ENCODE measurements at places on chromosomes 4 and X.

GRCh38 chr4:151541389-151542071, 132.6 kb downstream of the FHIP1A start:
- no peak for ATAC-seq

- no peak for ATAC-seq
Measured at GRCh38 chr4:135185256-135185655, 983.7 kb upstream of the PABPC4L start.

- ATAC-seq, result no peak
Measured at GRCh38 chrX:155262970-155263754, 1.1 kb downstream of the RAB39B start.

DNA sequence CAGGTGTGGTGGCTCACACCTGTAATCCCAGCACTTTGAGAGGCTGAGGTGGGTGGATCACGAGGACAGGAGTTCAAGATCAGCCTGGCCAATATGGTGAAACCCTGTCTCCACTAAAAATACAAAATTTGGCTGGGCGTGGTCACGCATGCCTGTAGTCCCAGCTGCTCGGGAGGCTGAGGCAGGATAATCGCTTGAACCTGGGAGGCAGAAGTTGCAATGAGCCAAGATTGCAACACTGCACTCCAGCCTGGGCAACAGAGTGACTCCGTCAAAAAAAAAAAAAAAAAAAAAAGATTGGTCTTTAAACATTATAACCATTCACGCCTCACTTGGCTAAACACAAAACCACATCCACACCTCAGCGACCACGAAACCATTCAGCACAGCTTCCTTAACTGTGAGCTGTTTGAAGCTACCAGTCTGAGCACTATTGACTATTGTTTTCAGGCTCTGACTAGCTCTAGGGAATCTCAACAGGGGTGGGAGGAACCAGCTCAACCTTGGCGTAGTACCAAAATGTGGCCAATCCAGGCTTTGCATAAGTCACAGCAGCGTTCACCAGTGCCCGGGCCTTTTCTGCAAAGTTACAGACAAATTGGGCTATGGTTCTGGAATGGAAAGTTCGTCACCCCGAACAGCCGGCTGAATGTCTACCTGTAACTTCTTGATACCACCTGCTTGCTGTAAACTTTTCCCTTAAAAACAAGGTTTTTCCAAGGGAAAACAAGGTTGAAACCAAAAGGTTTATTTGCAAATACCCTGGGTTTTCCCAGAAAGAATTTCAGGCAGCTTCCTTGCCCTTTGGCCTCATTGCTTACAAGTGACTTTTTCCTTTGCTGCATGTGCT, 73.6 kb upstream of the DHX15 start:
- ATAC-seq, result no peak

GRCh38 chr4:105306158-105306781, 159.6 kb downstream of the TET2 start:
- no peak for ATAC-seq

DNA sequence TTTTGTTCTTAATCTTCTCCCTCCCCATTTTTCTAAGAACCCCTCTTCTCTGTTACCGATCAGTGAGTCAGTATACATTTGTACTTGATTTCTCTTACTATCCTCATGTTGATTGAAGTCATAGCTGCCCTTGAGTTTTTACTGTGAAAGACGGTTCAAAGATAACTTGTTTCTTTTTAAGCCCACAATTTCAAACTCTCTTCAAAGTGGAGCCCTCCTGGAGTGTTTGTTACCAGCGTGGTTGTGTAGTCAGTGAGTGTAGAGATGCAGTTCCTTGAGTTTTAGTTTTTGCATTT, 7.9 kb downstream of the PPP1R3F start:
- ATAC-seq, result no peak

DNA sequence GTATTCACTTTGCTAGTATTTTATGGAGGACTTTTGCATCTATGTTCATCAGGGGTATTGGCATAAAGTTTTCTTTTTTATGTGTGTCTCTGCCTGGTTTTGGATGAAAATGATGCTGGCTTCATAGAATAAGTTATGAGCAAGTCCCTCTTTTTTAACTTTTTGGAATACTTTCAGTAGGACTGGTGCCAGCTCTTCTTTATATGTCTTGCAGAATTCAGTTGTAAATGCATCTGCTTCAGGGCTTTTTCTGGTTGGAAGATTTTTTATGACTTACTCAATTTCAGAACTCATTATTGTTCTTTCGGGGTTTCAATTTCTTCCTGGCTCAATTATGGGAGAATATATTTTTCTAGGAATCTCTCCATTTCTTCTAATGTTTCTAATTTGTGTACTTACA, 9.1 kb upstream of the CSN2 start:
- ATAC-seq, result no peak

GRCh38 chr4:172652369-172652768, 516.2 kb upstream of the GALNT7 start:
- ATAC-seq, result no peak

- no peak for ATAC-seq
Measured at GRCh38 chr4:170741856-170742255, 652.1 kb upstream of the AADAT start.

DNA sequence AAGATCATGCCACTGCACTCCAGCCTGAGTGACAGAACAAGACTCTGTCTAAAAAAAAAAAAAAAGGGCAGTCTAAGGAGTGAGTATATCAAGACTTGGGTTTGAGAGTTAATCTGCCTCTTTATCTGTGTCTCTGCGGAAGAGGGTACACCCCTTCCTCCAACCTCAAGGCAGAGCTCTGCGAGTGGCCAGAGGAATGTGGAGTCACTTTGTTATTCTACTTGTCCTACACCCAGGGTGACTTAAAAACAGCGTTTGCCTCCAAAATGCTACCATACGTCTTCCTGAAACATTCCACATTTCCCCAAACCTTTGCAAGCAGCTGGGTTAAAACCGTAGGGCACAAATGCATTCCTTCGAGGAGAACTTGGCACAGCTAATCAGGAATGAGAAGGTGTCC, 199.9 kb downstream of the SHOX start:
- no peak for ATAC-seq

GRCh38 chr4:165524532-165525190, 145.9 kb downstream of the CPE start:
- ATAC-seq, result no peak

DNA sequence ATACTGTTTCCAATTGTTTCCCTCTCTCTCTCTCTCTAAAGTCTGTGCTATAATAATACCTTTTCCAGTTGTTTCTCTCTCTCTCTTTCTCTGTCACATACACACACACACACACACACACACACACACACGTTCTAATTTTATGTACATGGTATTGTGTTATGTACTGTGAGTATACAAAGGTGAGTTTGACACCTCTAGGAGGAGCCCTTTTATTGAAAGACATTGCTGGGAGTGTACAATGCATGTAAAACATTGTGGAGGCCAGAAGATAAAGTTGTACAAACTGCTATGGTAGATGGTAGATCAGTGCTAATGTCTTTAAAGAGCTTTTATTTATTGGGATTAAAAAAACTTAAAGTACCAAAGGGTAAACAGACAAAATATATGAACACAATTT, 53.6 kb downstream of the BLTP1 start:
- ATAC-seq, result no peak

GRCh38 chr4:139453041-139453370, 915 bp upstream of the RAB33B start:
- peak; percentile 2 for ATAC-seq

DNA sequence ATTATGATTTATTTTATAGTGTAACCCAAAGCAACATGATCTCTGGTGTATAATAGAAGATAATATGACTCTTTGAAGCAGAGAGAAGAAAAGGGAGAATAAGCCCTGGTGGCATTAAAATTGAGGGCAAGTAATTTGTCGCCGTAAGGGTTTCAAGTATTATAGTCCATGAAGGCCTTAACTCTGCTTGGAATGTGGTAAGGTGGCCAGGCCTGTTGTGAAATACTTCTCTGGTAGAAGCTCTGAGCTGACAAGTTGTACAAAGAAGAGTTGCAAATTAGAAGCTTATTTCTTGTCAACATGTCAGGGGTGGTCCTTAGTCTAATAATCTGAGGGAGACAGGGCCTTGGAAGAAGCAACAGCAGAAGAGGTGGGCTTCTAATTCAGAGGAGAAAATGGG, 151.7 kb upstream of the HHIP start:
- no peak for ATAC-seq

DNA sequence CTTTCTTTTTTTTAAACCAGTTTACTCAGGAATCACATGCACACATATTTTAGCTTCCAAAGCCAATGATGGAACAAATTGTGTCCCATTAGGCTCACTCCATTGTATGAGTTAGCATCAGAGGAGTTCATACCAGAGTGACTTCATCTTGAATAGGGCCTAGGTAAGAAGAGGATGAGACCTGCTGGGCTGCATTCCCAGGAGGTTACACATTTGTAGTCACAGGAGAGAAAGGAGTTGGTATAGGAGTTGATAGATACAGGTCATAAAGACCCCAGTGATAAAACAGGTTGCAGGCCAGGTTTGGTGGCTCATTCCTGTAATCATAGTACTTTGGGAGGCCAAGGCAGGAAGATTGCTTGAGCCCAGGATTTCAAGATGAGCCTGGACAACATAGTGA, 9.3 kb downstream of the PDGFRA start:
- ATAC-seq, result no peak

DNA sequence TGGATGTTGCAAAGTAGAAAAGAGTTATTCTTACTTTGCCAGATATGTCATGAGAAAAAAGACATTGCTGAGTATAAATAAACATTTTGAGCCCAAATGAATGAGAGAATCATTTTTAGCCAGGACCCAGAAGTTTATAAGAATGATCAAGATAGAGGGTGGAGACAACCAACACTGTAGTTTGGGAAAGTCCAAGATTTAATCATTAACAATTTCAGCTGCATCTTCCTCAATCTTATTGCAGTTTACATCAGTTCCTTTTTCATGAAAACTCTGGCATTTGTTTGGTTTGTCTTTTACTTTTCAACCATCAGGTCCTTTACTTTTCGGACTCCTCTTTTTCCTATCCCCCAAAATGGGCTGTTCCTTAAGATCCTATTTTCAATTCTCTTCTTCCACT, 645.9 kb downstream of the ANKRD50 start:
- no peak for ATAC-seq

- ATAC-seq, result no peak
Measured at GRCh38 chr4:24650849-24651640, 66.7 kb upstream of the DHX15 start.

GRCh38 chrX:18617407-18617750, 54.5 kb downstream of the RS1 start:
- no peak for ATAC-seq

- ATAC-seq, result no peak
Measured at GRCh38 chr4:14520171-14520570, 482.1 kb upstream of the CPEB2 start.

- no peak for ATAC-seq
Measured at GRCh38 chr4:75101906-75102786, 169.2 kb downstream of the PARM1 start.

DNA sequence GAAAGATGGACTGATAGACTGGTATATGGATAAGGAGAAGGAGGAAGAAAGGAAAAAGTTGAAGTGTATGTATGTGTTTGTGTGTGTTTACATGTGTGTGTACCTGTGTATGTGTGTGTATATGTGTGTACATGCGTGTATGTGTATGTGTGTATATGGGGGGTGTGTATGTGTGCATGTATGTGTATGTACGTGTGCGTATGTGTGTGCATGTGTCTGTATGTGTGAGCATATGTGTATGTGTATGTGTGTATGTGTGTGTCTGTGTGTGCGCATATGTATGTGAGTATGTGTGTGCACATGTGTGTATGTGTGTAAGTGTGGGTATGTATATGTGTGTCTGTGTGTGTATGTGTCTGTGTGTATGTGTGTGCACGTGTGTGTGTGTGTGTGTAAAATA, 101.5 kb upstream of the KLHL13 start:
- ATAC-seq, result no peak

DNA sequence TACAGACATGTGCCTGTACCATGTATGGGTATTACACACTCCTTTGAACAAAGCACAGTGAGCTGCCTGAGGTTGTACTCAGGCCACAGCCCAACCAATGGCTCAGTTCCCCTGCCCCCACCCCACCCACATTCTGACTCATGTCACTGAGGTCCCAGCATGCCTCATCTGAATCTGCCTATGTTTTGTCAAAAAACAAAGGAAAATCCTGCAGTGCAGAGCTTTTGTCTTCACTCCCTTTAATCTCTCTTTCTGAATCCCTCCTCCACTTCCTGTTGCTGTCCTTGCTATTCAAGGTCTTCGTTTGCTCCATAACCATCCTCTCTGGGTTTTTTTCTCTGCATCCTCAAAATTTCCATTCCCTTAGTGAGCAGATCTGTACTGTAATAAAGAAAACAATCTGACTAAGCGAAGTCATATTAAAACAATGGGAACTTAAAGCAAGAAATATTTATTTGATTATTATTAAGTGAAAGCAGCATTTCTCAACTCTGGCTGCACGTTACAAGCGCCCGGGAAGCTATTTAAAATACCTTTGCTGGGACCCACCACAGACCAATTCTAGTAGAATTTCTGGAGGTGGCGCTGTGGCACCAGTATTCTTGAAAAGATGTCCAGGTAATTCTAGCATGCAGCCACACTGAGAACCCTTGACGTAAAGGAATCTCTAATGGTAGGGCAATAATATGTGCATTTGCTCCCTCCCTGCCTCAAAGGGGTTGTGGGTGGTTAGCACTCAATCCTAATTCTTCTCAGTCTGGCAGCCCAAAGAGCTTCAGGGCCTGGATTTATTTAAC, 8.7 kb downstream of the GUCY2F start:
- peak; percentile 25 for ATAC-seq

DNA sequence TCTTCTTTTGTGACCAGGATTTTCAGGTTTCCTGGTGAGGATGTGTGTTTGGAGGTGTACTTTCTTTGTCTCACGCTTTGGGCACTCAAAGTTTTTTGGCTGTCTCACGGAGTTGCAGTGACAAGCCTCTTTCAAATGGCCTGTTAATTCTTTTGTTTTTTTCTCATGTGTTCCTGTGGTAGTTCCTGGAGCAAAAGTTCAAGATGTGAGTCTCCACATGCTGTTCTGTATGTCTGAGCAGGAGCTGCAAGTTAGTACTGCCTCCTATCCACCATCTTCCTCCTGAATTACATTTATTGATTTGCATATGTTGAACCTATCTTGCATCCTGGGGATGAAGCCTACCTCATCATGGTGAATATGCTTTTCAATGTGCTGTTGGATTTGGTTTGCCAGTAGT, 118.5 kb downstream of the VSIG4 start:
- no peak for ATAC-seq

- ATAC-seq, result no peak
Measured at GRCh38 chrX:117610806-117611205, 505.8 kb downstream of the KLHL13 start.

DNA sequence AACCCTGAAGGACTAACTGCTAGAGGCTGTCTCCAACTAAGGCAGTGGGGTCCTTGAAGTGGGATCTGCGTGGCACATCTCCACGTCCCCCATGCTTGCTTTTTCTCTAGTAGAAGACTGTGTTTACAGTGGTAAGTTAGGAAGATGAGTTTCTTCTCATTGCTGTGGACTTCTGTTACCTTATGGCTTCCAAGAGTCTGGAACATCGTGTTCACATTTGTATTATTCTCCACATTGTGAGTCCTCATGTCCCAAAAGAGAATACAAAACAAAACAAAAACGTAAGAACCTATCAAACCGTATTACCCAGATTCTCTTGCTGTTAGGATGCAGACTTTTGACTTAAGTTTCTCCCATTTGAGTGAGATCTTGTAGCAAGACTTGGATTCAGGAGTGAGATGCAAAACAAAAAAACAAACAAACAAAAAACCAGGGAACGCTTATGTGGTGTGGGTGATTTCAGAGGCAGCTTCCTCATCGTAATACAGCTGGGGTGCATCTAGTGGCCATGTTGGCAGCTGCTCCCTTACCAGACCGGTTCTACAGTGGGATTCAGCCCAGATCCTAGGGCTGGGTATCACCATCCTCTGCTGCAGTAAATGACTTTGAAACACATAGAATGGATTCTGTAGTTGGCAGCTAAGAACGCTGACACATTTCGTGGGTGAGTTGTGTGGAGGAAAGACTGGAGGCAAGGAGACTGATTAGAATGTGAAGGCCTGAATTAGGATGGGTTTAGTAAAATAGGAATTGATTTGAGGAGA, 41.3 kb downstream of the TMEM131L start:
- ATAC-seq, result no peak

All from gastroesophageal sphincter (tissue), 4 donors.